Left lobe of liver (tissue), 2 donors: ENCODE measurements at places on chromosomes 12 and 14.

- DNase-seq: no peak
These were observed 94.3 kb downstream of the ADGRD1 start for GRCh38 chr12:131047789-131048610.

DNA sequence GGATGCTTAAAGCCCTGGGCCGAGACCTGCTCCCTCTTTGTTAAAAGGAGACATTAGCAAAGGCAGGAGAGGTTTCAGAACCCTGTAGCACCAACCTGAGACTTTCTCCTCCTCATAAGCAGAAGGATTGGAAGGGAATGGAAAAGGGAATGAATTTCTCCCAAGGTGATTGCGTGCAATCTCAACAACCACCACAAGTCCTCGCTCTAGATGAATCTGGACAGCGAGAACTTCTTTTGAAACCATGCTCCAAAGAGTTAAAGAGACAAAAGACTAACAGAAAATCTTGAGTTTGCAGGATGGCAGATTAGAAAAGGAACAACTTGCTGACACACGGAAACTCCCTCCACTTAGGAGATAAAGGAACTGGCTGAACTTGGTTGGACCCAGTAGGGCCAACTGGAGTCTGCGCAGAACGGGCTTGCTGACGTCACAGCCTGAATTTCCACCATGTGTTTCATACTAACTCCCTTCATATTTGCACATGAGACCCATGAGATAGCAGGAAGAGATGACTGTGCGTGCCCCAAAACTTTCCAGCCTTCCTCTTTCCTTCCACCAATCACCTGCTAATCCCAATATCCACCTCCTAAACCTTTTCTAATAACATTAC, 137.0 kb downstream of the PTPN11 start:
- no peak for DNase-seq

GRCh38 chr12:1716215-1716862, 25.5 kb downstream of the ADIPOR2 start:
- DNase-seq: no peak

- no peak for DNase-seq
These were observed 82.6 kb upstream of the HMGA2 start for GRCh38 chr12:65741656-65742017.

DNA sequence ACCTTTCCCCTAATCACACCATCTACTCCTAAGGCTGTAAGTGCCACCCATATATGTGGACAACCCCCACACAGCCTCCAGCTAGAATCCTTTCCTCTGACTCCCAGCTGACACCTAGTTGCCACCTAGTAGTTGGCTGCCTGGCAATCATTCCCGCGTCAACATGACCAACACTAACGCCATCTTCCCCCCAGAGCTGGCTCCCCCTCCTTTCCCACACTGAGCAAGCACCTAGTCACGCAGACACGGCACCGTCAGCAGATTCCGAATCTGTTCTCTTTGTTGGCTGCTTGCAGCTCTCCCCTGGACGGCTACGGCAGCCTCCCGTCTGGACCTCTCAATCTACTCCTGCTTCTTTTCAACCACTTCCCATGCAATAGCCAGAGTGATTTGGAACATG, 27.7 kb downstream of the UBR7 start:
- no peak for DNase-seq

- DNase-seq: no peak
These were observed 7.7 kb upstream of the HEATR5A start for GRCh38 chr14:31428011-31428410.

- DNase-seq: no peak
These were observed 17.8 kb upstream of the MLEC start for GRCh38 chr12:120668868-120669840.

DNA sequence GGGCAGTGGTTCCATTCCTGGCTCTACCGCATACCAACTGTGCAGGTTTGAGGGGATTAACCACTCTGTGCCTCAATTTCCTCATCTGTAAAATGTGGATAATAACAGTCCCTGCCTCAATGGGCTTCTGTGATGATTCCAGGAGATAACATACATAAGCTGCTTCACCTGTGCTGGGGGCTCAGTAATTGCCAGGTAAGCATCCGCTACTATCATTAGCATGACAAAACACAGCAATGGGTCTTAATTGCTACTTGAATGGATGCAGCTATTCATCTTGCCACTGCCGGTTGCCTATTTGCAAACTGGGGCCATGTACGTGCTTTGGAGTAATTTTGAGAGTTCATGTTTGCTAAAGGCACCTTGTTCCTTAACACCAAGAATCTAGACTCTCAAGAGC, 132.6 kb downstream of the TMEM132D start:
- no peak for DNase-seq

- no peak for DNase-seq
These were observed 172.1 kb upstream of the PLEKHG7 start for GRCh38 chr12:92530706-92531105.

- peak; percentile 32 for DNase-seq
These were observed 277.6 kb downstream of the DPF3 start for GRCh38 chr14:72616294-72616693.

DNA sequence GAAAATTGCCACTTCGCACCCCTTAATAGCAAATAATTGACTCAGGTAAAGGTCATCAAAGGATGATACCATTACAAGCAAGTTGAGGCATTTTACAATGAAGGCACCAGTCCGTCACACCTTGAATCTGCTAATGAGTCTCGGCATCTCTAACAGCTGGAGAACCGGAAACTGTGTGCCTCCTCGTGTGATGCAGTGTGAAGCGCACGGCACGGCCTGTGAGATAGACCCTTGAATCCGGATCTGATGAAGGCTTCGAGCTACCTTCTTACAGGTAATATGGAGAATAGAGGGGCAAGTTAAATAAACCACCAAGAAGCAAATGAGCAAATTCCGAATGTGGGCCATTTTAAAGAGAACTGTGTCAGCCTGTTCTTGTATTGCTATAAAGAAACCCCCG, 19.8 kb upstream of the TUBA1A start:
- peak; percentile 16 for DNase-seq

GRCh38 chr12:121397521-121397920, 2.4 kb upstream of the RNF34 start:
- DNase-seq: no peak

- DNase-seq: no peak
These were observed 7.6 kb upstream of the BMP4 start for GRCh38 chr14:53964249-53964648.

GRCh38 chr12:130948751-130949150, 5.0 kb upstream of the ADGRD1 start:
- DNase-seq: no peak

DNA sequence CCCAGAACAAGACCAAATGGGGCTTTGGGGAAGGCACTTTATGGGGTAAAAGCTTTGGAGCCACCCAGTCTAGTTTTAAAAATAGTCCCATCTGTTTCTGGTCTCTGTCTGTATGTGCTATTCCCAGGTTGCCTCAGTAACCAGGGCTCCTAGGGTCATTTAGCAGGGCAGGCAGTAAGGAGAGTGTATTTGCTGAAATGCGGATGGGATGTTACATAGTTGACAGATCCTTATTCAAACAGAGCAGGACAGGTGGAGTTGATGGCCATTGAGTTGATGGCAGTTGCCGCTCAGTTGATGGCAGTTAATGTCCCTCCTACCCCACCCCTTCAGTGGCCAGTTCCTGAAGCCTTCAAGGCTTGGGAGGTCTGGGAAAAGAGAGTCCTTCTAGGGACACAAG, 4.6 kb downstream of the ZC3H10 start:
- DNase-seq: no peak

- DNase-seq: no peak
These were observed 52.9 kb downstream of the SEL1L start for GRCh38 chr14:81480741-81481140.

DNA sequence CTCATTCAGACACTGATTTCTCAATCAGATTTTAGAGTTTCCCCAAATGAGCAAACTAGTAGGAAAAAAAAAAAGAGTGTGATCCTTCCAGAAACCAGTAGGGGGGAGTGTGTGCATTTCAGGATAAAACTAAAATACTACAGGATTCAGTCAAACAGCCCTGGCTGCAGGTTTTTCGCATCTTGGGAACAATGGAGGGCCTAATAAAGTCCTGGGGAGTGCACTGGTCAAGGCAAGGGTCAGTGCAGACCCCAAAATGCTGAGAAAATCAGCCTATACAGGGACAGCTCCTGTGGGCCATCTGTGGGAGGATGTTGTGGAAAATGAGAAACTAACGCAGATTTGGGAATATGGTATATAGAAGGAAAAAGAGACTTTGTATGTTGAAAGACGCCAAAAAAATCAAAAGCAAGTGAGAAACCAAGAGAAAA, 22.2 kb upstream of the ABCD4 start:
- DNase-seq: no peak

DNA sequence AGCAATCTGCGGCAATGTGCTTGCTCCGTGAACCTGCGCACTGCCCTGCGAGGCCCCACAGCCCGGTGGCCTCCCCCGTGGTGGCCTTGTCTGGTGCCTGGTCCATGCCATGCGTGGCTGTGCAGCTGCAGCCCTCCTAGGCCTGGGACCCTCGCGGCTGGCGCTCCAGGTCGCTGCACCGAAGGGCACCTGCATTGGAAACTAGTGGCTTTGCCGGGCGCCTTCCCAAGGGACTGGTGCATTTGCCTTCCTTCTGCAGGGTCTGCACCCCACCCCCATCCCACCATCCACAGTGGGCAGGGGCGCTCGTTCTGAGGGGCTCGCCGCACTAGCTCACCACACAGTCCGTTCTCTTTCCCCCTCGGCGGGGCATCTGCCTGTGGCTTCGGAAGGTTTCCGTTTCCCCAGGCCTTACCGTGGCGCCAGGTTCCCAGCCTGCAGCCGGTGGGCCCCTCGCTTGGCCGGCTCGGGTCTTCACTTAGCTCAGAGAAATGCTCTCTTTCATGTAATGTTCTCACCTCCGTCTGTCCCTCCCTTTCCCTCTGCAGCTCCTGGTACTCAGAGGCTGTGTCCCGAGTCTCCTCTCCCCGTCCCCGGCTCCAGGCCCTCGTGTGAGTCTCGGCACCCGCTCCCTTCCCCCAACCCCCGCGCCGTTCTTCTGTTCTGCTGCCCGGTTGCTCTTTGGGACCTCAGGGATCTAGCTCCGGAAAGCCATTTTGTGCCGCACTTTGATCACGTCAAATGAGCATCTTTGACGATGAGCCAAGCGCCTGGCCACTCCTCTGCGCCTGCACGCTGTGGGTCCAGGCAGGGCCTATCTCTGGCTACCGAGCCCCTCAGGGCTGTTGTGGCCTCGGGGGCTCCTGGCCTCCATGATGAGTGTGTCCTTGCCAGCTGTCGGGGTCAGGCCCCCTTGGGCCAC, 31.9 kb downstream of the JAG2 start:
- DNase-seq: peak; percentile 35

DNA sequence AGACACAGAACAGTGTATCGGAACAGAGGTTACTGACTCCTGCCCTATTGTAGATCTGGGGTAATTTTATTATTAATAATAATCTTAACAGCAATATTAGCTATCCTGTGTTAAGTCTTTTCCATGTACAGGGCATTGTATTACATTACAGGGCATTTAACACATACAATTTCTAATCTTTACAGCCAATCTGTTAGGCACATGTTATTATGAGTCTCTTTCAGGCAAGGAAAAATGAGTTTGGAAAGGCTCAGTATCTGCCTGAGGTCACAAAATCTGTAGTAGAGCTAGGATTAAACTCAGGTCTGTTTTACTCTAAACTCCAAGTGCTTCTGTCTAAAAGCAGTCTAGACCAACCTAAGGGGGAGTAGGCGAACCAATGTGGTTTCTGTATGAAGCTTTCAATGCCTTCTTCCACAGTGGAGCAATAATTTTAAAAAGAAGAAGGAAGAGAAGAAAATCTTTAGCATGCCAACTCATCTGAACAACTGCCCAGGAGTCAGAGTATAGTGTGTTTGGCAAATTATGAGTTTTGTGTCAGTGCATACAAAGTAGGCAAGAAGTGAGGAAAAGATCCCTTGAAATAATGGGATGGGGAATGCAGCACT, 192.6 kb downstream of the CHST11 start:
- DNase-seq: no peak

- no peak for DNase-seq
These were observed 86.2 kb upstream of the AMIGO2 start for GRCh38 chr12:47165934-47166333.

DNA sequence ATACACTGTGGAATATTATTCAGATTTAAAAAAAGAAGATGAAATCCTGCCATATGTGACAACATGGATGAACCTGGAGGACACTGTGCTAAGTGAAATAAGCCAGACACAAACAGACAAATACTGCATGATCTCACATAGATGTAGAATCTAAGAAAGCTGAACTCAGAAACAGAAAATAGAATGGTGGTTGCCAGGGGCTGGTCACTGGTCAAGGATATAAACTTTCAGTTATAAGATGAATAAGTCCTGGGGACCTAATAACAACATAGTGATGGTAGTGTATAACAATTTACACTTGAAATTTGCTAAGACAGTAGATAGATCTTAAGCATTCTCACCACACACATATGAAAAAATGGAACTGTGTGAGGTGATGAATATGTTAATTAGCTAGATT, 161.3 kb upstream of the TMCC3 start:
- DNase-seq: no peak

- DNase-seq: no peak
These were observed 414.1 kb downstream of the NPAS3 start for GRCh38 chr14:33352821-33353220.

DNA sequence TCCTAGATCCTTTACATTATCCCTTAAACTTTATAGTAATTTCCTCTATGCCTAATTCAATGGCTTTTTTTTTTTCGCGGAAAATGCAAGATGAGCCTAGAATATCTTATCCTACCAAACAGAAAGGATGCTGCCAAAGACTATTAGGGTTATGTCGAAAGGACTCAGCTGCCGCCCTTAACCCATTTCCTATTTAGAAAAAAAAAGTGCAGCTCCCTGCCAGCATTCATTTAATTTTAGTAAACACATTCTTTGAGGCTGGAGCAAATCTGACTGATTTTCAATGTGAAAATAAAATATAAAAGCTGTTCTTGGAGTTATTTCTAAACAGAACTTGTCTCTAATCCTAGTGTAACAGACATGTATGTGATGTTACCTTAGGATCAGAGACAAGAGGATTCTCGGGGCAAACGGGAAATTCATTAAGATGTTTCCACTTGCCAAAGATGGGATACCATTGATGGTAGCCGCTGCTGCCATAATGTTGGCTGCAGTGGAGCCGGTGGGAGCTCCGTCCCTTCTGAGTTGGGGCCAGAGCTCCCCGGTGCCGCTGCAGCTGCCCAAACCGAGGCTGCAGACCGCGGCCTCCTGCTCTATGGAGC, 8.2 kb upstream of the A2M start:
- no peak for DNase-seq

DNA sequence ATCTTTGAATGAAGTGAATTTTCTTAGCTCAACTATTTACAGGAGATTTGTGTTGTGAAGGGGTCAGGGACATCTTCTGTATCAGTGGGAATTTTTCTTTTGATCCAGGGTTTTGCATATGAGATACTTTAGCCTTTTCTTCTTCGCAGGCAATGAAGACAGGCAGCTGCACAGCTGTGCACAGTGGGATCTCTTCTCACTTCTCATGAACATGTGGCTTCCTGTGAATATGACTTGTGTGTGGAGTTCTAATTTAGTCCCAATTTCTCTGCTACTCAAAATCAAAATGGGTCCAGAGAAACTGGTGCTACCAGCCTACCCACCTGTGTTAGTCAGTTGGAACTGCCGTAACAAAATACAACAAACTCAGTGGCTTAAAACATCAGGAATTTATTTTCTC, 37.8 kb downstream of the ARF6 start:
- DNase-seq: no peak
